Activated naive CD8-positive, alpha-beta T cell treated with anti-CD3 and anti-CD28 coated beads, Interleukin-2, amount 10 ng/mL, durations not matched to agents 7 days and 5 days (primary cell): ENCODE measurements at places on chromosomes 4 and X.
A peak's percentile ranks its signal among the peaks of the same experiment; 100 is the strongest.

GRCh38 chrX:103616676-103617186 lies 9.0 kb downstream of the TCEAL3 start:
- DNase-seq = no peak

DNA sequence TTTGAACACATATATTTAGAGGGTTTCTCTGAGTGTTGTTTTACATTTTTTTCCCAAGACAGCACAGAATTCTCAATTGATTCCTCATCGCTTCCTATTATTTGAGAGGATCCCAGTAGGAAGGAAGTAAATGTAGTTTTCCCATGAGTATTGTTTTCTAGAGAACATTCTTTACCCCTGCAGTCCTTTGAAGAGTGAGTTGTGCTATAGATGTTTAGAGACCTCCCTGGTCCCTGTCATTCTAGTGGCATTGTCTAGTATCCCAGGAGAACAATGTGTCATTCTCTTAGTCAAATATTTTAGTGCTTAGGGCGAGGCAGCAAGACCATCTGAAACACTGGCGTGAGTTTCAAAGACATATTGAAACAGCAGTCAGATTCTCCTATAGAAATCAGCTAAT lies 32.5 kb downstream of the SORBS2 start:
- no peak for DNase-seq

DNA sequence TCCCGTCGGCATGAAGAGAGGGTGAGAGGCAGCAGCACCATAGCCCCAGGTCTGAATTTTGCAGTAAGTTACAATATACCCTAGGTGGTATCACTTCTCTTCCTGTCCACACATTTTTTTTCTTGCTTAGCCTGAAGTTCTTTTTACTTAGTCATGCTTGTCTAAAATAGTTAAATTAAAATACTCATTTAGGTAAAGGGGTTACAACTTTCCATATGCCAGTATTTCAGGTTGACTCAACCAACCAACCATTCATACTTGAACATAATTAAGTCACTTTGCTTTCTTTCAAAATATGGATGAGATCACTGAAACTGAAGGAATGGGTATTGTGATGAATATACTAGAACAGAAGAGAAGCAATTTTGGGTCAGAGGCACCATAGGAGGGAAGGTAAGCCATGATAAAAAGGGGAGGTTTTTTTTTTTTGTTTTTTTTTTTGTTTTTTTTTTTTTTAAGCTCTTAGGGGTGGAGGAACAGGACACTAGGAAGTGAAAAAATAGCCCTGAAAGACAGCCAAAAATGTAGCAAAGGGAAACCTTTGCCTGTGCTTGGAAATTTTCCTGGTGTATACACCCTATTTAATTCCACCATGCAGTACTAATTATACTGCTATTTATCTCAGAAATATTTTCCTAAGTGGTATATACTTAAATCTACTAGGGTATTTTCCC lies 41.8 kb downstream of the RPS6KA3 start:
- no peak for DNase-seq

- DNase-seq = no peak
Observed at GRCh38 chrX:27995611-27996010, 14.4 kb upstream of the DCAF8L1 start.

GRCh38 chr4:151169900-151170299 lies 70.5 kb downstream of the RPS3A start:
- no peak for DNase-seq

- DNase-seq = no peak
Observed at GRCh38 chr4:85486425-85487086, 11.6 kb downstream of the ARHGAP24 start.

DNA sequence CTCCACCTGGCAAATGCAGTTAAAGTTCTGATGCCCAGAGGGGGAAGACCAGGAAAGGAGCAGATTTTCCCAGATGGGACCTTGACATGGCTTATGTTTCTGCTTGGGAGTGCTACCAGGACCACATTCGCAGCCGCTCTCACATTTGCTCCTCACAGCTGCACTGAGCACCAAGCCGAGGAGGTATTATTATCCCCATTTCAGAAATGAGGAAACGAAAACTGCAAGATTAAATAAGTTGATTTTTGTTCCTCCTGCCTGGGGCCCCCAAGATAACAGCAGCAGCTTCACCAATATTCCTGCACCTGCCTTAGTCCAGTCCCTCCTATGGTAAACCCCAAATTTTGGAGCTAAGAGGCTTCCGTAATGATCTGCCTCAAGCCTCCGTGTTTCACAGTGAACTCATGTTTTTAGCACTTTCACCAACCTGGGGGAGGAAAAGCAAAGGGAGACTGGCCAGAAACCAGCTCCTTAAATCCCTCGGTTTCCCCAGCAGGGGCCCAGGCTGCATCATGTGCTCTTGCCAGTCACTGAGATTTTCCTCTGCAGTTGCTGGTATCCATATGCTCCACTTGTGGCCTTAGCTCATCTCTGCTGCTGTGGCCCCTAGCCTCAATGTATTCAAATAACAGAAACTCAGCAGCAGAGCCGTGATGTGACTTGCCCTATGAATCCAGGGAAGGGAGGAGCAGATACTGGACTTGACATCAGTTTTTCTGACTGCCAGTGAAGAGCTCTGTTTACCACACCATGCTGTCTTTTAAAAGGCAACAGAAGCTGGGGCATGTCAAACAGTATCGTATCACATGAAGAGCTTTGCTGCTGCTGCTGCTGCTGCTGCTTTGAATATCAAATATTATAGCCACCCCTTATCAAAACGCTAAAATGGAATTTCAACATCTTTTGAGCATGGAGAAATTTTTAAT lies 95.5 kb upstream of the KLHL13 start:
- DNase-seq = no peak

DNA sequence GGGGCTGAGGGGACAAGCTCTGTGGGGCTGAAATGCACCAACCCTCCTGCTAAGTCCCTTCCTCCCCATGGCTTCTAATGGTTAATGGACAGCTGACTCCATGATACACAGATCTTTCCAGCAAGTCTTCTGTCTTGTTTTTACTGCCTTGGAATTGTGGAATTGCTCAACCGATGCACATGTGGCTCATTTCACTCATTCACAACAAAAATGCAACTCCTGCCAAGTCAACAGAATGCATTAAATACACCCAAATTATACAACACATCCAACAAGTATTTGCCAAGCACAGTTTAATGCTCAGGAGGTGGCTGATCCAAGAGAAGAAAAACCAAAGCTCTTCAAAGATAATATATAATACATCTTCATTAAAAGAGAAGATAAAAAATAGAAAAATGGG lies 61.9 kb upstream of the PAGE4 start:
- no peak for DNase-seq

DNA sequence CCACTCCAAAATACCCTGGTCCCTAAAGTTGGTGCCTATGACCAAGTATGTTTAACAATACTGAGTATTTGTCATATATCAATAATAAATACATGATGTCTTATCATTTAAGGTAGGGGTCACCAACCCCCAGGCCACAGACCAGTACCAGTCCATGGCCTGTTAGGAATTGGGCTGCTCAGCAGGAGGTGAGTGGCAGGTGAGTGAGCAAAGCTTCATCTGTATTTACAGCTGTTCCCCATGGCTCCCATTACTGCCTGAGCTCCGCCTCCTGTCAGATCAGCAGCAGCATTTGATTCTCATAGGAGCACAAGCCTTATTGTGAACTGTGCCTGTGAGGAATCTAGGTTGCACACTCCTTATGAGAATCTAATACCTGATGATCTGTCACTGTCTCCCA lies 126.2 kb downstream of the HNRNPD start:
- DNase-seq = no peak

DNA sequence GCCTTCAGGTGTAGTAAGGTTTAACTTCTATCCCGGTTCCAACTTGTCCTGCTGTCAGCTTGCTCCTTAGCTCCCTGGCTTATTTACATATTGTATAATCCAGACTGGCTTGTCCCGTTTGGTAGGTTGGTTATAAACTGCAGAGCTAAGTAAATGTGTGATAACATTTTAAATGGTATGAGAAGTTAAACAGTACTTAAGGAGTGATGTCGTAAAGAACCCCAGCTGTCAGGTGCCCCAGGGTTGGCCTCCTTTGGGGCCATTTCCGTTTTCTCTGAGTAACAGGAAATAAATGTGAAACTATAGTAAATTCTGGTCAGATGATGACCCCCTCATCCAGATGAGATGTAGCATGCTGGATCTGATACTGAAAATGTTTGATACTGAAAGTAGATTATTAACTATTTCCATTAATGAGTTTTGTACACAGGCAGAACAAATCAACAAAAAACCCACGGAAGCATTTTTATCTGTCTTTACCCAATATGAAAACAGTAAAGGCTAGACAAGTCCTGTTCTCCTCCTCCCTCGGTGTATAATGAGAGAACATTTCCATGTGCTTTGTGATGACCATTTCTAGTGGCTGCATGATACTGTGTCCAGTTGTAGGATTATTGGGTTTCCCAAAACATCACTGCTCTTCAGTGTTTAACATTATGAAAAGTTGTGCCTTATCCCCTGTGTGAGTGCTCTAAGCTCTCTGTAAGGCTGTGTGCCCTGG lies 22.4 kb downstream of the GAB1 start:
- no peak for DNase-seq

- DNase-seq = no peak
Observed at GRCh38 chr4:4641661-4642495, 100.0 kb upstream of the STX18 start.

- no peak for DNase-seq
Observed at GRCh38 chr4:71857713-71858451, 74.0 kb upstream of the GC start.

GRCh38 chr4:116925900-116926457 lies 159.4 kb downstream of the TRAM1L1 start:
- no peak for DNase-seq

DNA sequence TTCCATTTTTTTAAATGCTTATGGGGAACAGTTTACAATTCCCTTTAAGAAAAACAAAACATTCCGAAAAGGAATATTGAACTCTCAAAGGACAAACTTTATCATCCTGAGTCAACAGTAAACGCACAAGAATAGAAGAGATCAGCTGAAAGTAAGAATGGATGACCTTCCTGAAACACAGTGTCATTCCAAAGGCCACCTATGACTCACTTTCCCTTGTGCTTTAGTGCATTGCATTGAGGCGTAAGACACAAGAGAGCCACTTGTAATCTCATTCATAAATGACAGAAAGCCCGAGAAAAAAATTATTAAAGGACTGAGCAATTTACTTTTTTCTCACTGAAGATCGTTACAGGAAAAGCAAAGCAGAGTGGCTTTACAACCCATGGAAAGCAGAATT lies 1062.4 kb upstream of the DIAPH2 start:
- no peak for DNase-seq

- DNase-seq = no peak
Observed at GRCh38 chrX:132467026-132467425, 21.8 kb downstream of the MBNL3 start.

DNA sequence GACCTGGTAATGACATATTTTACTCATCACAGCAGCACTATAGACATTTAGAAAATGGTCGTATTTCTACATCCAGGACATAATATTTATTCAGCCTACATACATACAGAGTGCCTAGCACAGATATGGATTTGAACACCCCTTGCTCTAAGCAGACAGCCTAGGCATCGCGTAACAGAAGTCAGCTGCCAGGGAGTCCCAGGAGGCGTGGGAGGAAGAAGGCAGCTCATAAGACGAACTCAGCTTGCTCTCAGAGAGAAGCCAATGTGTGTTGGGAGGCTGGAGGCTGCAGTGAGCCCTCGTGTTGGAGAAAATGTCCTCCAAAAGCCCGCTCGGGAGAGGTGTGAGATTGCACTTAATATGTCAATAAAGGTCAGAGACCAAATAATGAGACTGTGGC lies 131.6 kb downstream of the BCOR start:
- no peak for DNase-seq

GRCh38 chr4:81913427-81913879 lies 441.7 kb upstream of the RASGEF1B start:
- DNase-seq = peak; percentile 39

DNA sequence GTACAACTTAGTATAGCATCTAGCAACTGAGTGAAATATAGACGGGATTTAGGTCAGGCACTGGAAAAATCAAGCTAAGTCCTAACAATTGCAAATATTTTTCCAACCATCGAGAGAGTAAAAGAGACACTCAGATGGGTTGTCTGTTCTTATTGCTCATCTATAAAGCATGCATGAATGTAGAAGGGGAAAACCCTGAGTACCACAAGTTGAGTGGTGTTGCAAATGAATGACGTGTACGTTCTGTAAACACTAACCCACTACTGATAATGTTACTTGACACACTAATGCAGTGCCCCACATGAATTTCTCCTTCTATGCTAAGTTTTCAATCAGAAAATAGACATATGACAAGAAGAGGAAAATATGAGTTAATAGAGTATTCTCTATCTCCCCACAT lies 211.2 kb downstream of the COX18 start:
- no peak for DNase-seq

- DNase-seq = no peak
Observed at GRCh38 chr4:160880180-160880579, 1283.6 kb downstream of the FSTL5 start.

- DNase-seq = no peak
Observed at GRCh38 chr4:73864365-73864764, 4.8 kb upstream of the CXCL1 start.

GRCh38 chr4:184280137-184280536 lies 62.5 kb upstream of the ENPP6 start:
- no peak for DNase-seq

DNA sequence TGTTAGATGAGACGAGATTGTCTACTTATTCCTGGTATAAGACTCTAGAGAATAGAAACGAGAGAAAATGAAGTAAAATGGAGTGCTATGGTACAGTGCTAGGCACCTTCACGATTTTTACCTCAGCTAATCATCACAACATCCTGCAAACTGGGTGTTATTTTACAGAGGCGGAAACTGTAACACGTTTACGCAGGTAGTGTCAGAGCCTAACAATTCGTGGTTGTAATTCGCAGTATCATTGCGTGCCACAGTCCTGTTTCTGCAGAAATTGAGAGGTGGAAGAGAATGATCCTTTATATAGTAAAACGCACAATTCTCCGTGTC lies 383 bp upstream of the TBC1D19 start:
- DNase-seq = no peak

- no peak for DNase-seq
Observed at GRCh38 chr4:152981842-152982241, 45.7 kb downstream of the FHDC1 start.

GRCh38 chr4:98605216-98605615 lies 53.2 kb downstream of the TSPAN5 start:
- DNase-seq = no peak

- DNase-seq = no peak
Observed at GRCh38 chr4:154609532-154609931, 2.9 kb downstream of the FGG start.

- DNase-seq = no peak
Observed at GRCh38 chr4:124018383-124019317, 622.1 kb downstream of the SPRY1 start.

DNA sequence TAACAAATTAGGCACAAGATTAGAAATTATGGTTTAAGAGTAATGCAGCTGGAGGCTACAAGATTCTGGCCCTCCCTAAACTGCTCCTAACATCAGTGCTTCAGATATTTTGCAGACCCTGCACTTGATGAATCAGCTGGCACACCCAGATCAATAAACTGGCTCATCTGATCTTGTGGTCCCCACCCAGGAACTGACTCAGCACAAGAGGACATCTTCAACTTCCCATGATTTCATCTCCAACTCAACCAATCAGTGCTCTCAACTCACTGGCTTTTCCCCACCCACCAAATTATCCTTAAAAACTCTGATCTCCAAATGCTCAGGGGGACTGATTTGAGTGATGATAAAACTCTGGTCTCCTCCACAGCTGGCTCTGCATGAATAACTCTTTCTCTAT lies 21.7 kb upstream of the TMEM33 start:
- DNase-seq = no peak
